ENCODE measurements at places on chromosomes 6 and 20.

- no peak for DNase-seq
Observed at GRCh38 chr6:24356310-24356973, 1.4 kb downstream of the DCDC2 start.

DNA sequence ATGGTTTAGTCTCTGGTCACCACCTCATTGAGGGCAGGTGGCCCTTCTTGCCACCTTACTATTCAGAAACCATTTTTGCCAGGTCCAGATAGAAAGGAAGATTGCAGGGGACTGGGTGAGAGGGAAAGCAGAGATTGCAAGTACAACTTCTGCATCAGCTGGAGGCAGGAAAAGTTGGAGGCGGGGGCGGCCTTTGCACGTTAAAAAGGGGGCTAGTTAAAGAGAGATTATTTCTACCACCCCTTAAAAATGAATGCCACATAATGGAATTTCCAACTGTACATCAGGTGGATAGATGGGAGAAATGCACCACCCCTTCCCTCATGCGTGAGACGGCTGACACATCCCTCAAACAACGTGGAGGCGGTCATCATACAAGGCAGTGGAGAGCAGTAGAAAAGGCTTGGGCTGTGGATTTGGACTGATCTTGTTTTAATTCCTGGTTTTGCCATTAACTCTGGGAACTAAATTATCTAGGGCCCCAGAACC lies 95.4 kb upstream of the CNKSR3 start:
- no peak for DNase-seq

GRCh38 chr6:20604159-20604558 lies 69.9 kb downstream of the CDKAL1 start:
- DNase-seq = no peak

DNA sequence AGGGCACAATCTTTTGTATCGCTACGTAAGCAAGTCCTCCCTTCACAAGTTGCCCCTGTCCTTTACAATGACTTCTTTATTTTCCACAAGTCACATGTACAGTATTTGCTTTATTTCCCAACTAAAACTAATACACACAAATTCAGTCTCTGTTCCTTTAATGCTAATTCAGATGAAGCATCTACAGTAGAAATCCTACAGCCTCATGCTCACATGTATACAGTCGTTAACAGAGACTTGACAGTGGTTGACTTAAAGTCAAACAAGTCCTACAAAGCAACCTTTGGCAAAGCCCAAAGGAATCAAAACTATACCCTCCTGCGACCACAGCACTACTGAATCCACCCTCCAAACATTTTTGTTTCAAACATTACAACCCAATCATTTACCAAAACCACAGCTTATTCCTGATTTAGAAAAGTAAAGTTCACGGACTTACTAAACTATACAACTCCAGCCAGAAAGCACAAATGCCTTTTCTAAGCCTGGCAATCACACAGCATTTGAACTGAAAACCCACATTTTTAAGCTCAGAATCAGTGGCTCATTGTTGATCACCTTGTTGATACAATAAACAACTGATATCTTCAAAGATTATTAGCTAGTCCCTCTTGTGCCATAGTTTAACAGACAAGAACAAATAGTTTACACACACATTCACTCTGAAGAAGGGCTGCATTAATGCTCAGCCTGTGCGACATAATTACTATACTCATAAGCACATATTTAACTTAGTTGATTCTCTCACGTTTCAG lies 70.9 kb upstream of the NHSL1 start:
- no peak for DNase-seq

DNA sequence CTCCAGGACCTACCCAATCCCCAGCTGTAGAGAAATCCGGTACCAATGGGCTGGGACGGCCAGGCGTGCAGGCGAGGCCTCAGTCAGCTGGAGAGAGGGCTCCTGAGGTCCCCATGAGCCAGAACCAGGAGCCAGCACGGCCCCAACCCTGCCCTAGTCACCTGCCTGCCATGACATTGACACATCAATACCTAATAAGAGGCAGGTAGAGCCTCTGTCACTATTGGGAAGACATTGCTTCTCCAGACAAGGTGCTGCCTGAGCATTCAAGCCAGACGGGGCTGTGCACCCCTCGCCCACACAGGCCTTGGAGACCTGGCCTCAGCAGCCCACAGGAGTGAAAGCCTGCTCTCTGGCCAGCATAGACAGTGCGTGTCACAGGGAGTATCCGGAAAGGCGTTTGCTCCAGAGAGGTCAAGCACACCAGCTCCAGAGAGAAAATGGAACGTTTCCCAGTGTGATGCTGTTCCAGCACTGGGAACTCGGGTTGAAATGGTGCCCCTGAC lies 3.5 kb downstream of the DLL1 start:
- no peak for DNase-seq

DNA sequence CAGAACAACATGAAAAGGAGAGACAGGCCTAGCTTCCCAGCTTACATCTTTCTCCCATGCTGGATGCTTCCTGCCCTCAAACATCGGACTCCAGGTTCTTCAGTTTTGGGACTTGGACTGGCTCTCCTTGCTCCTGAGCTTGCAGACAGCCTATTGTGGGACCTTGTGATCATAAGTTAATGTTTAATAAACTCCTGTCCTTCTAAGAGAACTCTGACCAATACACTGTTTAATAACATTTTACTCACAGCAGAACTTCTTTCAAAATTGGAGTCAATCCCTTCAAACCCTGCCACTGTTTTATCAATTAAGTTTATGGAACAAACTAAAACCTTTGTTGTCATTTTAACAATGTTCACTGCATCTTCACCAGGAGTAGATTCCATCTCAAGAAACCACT lies 111.4 kb downstream of the PREP start:
- no peak for DNase-seq

DNA sequence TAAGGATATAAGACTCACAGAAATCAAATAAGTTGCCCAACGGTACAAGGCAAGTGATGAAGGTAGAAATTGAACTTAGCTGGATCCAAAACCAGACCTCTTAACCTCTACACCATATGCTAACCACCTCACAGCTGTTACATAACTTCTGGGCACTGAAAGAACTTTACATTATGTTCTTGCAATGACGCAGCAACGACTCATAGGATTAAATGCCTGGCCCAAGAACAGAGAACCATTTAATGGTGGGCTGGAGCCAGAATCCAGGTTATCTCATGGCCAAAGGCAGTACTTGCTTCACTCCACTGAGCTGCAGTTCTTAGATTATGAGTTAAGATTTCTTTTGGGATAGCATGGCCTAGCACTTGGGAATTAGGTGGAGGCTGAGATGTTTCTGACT lies 4.4 kb downstream of the TRMT6 start:
- no peak for DNase-seq

DNA sequence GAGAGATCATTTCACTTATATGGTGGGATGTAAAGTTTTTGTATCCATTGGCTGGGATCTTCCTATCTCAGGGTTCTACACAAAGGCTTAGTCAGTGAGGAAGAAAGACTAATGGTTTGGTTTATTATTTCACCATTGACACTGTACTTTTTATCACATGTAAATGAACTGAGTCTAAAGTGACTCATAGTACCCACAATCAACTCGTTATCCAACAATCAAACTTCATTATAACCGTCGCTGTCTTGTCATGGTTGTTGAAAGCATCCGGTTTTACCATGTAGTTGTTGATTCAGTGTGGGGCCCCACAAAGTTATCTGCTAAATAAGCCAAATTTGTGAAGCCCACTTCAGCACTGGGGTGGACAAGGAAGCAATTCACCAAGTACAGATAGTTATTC lies 55.8 kb upstream of the MTRF1L start:
- DNase-seq = no peak

GRCh38 chr6:100336876-100337275 lies 127.8 kb downstream of the SIM1 start:
- DNase-seq = no peak

DNA sequence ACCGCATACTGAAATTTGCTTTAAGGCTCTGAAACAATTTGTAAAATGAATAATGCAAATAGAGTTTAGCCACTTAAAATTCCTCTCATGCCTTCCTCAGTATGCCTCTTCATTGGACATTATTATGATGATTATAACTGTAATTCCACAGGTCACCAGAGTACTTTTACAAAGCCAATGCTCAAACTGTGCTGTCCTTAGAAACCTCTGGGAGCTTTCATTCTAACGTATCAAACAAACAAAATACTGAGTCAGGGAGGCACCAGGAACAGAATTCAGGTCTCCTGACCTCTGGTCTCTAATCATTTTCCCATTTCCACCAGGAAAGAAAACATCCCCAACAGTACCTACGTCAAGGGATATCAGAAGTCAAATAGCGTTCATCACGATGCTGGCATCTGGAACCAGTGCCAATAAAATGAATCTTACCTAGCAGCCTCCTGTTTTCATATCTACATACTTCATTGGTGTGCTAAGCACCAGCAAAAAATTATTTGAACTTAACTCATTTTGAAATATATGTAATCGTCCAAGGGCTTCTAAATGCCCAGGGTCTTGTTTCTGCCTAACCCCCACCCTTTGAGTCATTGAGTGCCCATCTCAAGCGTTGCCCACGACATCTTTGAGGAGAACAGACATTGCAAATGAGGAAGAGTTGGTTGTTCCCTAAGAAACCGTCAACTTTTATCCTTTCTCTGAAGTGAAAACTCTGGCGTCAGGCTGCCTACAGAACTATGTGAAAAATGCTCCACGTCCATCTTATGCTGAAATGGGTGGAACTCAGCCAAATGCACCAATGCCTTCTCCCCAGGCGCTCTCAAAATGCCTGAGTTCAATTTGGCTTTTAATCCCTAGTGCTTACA lies 37.9 kb downstream of the NEDD9 start:
- DNase-seq = no peak

- DNase-seq = peak; percentile 11
Observed at GRCh38 chr20:59948828-59949720, 8.9 kb downstream of the FAM217B start.

GRCh38 chr6:45422503-45423110 lies 44.9 kb upstream of the SUPT3H start:
- peak; percentile 11 for DNase-seq

DNA sequence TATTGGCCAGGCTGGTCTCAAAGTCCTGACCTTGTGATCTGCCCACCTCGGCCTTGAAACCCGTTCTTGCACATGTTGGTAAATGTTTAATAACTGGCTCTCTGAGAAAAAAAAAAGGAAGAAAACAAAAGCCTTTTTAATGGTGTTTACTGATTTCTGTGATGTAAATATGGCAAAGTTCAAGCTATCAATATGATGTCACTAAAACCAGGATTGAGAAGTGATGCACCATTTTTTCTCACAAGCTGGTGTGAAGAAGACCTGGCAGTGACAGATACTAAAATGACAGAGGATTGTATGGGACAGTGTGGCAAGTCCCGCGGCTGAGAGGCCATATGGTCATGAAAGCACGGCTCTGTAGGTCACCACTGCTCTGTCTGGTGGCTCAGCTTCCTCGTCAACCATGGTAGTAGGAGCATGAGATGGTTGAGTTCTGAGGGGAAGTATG lies 196.3 kb upstream of the SUPT3H start:
- no peak for DNase-seq

DNA sequence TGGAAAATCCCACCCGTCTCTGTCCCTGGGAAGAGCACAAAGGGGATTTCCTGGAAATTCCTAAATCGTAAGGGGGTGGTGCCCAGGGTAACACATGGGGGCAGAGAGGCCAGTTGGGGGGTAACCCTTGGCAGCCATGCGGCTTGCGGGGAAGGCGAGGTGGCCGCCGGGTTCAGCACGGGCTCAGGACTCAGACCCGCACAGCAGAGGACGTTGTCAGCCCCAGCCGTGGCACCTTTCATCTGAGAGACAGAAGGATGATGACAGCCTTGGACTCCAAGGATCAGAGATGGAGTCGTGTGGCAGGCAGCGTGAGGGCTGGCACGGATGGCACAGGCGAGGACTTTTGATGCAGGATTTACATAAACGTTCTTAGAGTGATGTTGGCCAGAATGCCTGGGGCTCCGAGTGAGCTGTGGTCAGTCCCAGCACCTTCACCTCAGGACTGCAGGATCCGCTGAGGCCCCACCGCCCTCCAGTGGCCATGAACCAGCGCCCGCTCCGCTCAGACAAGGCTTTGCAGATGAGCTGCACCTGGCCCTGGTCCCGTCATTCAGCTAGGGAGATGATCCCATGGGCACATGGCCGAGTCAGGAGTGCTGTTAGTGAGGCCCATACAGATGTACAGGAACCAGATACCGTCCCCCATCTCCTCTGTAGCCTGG lies 190.3 kb downstream of the TAF4 start:
- no peak for DNase-seq

- no peak for DNase-seq
Observed at GRCh38 chr20:47296950-47297349, 59.5 kb downstream of the ZMYND8 start.

DNA sequence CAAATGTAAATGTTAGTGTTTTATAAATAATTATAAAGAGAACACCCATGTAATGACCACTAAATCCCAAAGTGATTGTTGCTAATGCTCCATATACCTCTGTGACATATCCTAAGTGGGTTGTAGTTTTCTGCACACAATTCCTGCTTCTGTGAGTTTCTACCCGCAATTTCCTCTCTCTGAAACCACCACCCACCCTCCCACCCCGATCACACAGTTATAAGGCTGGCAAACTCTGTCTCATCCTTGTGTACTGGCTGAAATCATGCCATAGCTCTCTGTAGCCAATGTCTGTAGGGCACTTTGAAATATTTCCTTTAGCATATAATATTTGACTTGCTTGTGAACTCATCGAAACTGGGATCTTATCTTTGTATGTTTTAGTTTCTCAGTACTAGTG lies 236.6 kb downstream of the PLCB1 start:
- no peak for DNase-seq

DNA sequence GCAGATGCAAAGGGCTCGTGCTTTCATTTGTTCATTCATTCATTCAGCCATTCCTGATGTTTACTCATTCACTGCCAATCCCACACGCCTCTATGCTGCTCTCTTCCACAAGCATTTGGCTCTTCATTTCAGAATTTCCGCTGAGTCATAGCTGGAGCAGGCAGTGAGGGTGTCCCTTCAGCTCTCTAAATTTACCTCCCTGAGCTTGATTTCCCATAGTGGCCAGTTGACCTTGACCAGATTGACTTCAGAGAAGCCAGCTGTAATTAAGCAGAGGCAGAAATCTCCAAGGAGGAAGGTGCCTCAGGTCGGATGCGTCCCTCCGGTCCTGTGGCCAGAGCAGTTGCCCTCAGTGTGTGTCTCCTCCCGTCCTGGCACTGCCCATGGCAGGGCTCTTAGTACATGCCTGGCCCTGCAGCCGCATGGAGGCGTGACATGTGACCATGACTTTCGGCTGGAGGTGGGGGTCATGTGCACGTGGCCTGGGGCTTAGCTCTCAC lies 267.2 kb upstream of the ECI2 start:
- no peak for DNase-seq

DNA sequence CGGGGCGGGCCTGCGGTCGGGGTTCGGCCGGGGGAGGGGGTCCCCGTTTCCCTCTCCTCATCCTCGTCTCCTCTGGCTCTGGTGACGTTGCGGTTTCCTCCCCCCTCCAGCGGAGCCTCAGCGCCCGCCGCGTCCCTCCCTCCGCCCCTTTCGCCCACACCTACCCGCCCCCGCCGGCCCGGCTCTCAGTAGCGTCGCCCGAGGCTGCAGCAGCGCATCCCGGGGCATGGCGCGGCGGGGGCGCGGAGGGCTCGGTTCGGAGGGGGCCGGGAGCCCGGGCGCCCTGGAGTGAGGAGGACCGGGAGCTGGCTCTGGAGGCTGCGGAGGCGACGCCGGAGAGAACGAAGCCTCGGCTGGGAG lies at the start of gene DSE:
TSS of gene DSE (plus strand) at position 188 of the 360 bp plus-strand sequence. CDS start 28,304 bp downstream, outside the sequence.
- peak; percentile 58 for DNase-seq
